Neural progenitor cell (in vitro differentiated cells): ENCODE measurements at places on chromosomes 11 and 22.

DNA sequence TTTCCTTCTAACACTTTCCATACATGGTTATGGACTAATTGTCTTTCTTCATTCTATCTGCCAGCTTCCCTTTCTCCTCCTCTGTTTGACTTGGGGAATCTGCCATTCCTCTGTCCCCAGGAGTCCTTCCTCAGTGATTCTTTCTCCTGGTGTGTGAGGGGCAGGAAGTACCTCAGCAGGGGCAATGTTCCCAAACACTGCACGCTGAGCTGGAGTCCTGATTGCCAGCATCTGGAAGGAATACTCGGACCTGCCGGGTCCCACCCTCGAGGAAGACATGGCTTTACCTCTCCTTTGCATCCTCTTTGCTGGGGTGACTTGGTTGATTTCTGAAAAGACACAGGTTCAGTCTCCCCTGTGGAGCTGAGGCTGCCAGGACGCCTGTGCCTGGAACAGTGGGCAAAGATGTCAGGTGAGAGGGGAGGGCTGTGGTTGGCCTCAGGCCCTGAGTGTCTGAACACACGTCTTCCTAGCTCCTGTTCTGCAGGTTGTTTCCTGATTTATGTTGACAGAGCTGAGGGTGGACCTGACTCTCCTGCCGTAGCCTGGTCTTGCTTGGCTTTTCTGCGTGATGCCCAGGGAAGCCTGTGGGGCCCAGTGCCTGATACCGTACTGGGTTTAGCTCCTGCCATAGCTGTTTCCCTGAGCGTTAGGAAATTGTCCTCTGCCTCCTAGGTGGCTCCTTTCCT, 4.3 kb downstream of the COX8A start:
- no peak for DNase-seq

DNA sequence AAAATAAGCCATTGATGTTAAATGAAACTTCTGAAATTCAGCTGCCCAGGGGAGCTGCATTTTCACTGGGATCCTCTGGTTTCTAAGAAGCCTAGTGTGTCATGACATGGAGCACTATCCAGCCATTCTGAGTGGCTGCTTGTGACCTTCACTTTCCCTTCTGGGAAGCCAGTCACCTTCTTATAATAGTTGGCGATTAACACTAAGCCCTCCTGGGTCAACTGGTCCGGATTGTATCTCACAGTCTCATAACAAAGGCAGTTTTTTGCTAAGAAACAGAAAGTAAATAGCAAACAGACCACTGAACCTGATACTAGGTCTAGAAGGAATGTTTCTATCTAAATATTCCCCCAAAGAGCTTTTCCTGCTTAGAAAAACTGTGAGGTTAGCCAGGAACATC, 7.9 kb downstream of the CSRP3 start:
- no peak for DNase-seq

DNA sequence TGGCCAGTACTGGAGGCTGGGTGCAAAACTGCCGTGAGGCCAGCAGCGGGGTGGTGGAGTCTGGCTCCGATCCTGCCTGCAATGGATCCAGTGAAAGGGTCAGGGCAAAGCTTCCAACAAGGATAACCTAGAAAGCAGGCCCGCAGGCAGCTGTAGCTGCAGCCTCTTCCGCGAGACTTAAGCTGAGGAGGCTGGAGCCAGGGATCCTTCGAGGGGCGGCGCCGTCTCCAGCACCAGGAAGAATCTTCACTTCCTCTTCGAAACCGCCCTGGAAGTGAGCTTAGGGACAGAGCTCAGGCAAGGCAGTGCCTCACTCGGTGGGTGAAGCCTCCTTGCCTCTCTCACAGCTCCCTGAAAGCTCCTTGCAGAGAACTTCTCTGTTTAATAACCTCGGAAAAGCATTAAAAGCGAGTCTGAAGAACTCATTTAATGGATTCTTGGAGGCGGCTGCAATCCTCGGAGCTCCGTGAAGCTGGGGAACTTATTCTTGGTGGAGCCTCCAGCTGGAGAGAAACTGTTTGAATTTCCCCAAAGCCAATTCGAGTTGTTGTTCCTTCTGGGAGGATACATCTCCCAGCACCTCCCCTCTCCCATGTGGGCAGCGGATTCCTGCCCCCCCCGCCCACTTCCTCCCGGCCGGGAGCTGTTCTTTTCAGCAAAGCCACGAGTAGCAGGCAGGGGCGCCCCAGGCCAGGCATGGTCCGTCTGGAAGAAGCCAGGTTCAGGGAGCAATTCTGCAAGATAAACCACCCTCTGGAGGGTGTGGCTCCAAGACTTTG, 169.9 kb downstream of the CTTN start:
- peak; percentile 71 for DNase-seq

- DNase-seq, result peak; percentile 52
Measured at GRCh38 chr11:123202155-123203151, 7.4 kb upstream of the CLMP start.

GRCh38 chr11:102476069-102476468, 23.5 kb upstream of the TMEM123 start:
- DNase-seq, result no peak

DNA sequence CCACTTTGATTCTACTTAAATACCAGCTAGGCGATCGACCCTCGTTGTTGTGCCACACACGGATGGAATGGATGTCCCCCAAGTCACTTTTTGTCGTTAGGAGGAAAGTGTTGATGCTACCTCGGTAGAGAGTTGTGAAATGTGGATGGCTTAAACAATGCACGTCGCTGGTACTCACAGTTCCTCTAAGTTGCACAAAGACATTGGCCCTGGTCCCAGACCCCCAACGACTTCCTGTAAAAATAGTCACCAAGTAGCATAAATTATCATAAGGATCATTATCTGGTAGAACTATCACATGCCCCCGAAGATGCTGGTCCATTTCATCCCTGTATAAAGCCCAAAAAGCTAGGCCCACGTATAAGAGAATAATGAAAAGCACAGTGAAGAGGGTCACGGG, 3.8 kb downstream of the PKDREJ start:
- DNase-seq, result no peak

DNA sequence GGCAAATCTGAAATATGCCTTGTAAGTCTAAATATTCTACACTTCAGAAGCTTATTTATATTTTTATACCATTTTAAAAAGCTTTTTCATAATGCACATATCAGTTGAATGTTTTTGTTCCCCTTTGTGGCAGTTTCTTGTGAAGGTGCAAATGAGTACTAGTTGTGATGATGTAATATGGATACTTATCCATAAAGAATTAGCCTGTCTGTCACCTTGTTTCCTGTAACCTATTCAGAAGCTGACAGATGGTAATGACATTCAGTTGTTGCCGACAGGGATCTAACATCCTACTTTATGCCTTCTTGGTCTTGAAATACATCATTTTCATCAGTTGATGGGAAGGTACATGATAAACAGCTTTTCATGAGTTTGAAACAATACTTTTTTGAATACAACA, 2.9 kb downstream of the QSER1 start:
- no peak for DNase-seq

GRCh38 chr11:10087186-10087922, 206.7 kb downstream of the SBF2 start:
- DNase-seq, result no peak

GRCh38 chr11:8997451-8997850, 6.3 kb downstream of the NRIP3 start:
- no peak for DNase-seq

DNA sequence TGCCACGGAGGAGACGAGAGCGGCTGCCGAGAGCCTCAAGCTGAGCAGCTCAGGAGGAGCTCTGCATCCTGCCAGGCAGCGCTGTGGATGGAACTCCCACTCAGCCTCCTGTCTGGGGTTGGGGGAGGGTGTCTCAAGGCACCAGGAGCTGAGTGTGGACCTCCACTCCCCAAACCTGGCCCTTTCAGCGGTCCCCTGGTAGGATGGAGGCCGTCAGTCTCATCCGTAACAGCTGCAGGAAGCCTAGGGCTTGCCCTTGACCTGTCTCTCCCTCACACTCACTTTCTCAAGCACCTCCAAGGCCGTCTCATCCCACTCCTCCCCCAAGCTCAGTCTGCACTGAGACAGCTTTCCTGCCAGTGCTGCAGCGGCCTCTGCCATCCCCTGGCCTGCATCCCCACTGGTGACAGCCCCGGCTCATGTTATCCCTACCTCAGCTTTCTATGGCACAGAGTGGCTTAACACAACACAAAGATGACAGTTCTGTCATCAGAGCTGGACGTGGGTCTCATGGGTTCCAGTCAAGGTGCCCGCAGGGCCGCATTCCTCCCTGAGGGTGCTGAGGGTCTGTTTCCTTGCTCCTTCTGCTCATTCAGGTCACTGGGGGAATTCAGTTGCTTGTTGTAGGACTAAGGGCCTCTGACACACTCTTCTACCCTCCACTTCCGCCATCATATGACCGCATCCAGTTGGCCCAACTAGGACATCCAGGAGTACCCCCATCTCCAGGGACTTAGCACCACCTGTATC, 341.9 kb upstream of the B3GAT1 start:
- DNase-seq, result no peak

- DNase-seq, result no peak
Measured at GRCh38 chr11:92533657-92534335, 309.2 kb downstream of the FAT3 start.

GRCh38 chr22:24270556-24271385, at the start of gene SPECC1L:
TSS of gene SPECC1L (plus strand) at chr22:24270831. CDS start at chr22:24302232, 31,401 bp downstream.
- DNase-seq, result peak; percentile 97

DNA sequence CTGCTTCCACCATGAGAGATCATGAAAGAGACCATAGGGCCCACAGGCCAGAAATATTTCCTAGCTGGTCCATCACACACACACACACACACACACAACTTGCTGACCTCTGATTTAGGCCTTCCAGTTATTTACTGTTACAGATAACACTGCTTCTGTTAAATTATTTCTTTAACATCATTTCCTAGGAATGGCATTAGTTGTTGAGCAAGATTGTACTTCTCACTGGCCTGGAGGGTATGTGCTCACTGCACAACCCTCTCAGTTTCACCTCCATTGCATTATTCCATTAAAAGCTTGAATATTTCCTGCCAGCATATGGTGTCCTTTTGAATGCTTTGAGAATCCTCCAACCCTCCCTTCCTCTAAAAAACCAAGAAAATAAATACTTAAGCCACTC, 104.4 kb downstream of the MICAL2 start:
- no peak for DNase-seq

DNA sequence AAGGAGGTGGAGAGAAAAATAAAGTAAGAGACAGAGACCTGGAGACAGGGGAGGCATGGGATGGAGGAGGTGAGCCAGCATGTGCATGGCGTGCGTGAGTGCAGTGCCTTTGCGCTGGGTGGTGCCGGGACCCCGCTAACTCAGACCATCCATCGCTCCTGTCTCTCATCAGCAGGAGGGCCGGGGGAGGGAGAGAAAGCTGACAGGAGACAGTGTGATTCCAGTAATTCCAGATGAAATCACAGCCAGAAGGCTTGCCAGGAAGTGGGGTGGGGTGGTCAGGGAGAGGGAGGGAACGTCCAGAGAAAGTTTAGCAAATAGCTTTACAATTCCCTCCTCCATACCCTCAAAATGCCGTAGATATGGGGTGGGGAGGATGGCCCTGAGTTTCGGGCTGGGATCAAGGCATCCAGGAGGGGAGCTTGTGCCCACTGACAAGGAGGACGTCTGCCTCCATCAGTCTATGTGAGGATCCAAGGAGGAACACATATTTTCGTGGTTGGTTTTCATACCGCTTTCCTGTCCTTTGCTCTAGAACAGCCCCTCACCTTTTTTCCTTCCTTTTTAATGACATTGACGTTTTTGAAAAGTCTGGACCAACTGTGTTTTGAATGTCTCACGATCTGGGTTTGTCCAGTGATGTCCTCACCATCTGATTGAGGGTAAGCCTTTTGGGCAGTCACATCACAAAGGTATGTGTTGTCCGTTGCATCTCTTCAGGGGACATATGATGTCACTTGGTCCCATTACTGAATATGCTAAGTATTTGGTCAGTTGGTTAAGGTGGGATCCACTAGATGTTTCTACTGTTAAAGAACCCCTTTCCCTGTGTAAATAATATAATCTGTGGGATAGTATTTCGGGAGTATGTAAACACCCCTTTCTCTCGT, 567.3 kb downstream of the MIAT start:
- DNase-seq, result no peak

GRCh38 chr22:37310815-37311595, 28.7 kb downstream of the CYTH4 start:
- DNase-seq, result no peak

GRCh38 chr11:122744357-122744756, 88.8 kb downstream of the UBASH3B start:
- DNase-seq, result no peak

- peak; percentile 63 for DNase-seq
Measured at GRCh38 chr11:47551086-47551485, 1.8 kb downstream of the CELF1 start.

DNA sequence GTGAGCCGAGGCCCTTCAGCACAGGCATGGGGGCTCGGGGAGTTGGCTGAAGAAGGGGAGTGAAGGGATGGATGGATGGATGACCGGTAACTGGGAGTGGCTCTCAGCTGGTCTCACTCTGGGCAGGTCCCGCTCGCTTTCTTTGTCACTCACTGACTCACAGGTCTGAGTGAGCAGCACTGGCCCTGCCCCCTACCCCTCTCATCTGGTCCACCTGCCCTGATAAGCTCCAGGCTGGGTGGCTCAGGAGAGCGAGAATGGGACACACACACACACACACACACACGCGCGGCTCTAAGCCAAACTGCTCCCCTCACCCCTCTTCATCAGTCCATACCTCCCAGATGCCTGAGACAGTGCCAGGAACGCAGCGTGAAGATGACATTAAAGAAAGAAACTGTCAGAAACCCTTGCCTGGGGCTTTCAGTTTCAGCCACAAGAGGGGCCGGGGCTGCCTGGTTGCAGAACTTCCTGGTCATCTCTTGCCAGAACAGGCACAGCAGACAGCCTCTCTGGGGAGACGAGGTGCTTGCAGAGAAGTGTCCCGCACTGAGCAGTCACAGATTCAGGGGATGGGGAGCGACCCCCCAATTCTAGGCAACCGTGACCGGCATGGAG, 16.5 kb upstream of the SHISAL1 start:
- DNase-seq, result no peak

- DNase-seq, result no peak
Measured at GRCh38 chr11:134795017-134795416, 383.0 kb upstream of the B3GAT1 start.

- DNase-seq, result no peak
Measured at GRCh38 chr11:34600339-34601084, 20.4 kb upstream of the EHF start.

GRCh38 chr11:1049431-1049891, 12.9 kb upstream of the MUC6 start:
- DNase-seq, result no peak

GRCh38 chr11:29448246-29448877, 568.5 kb downstream of the KCNA4 start:
- peak; percentile 52 for DNase-seq

DNA sequence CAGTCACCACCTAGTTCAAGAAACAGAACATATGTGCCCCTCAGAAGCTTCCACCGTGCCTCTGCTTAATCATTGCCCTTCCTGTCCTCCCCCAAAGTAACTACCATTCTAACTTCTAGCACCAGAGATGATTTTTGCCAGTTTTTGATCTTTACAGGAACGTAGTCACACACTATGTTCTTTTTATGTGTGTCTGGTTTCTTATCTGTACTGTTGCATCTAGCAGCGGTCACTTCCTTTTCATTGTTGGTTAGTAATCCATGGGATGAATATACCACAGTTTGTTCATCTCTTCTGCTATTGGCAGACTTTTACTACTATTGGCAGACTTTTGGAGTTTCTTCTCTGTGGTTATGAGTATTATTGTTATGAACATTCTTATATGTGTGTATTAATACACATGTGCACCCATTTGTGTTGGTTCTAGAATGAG, 34.6 kb downstream of the SPECC1L start:
- no peak for DNase-seq
